NCI-H2081 treated with DMSO at 0.1 percent for 48 hours (cell line): ENCODE measurements at places on chromosomes 13 and 19.

DNA sequence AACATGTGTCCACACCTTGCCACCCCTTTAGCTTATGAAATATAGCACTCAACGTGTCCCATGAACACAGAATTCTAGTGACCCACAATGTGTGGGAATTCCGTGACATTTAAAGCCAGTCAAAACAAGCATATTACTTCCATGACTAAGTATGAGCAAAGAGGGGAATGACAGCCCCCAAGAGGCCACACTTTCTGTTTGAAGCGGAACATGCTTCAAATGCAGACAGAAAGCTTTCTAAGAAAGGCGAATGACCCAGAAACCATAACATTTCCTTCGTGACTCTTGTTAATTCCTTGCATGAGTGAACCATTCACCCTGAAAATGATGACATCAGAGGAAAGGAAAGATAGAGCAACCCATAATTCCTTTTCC, 122.0 kb upstream of the FNDC3A start:
- no peak for DNase-seq

- DNase-seq, result no peak
These were observed 1479.2 kb downstream of the UQCRFS1 start for GRCh38 chr19:27733551-27734266.

DNA sequence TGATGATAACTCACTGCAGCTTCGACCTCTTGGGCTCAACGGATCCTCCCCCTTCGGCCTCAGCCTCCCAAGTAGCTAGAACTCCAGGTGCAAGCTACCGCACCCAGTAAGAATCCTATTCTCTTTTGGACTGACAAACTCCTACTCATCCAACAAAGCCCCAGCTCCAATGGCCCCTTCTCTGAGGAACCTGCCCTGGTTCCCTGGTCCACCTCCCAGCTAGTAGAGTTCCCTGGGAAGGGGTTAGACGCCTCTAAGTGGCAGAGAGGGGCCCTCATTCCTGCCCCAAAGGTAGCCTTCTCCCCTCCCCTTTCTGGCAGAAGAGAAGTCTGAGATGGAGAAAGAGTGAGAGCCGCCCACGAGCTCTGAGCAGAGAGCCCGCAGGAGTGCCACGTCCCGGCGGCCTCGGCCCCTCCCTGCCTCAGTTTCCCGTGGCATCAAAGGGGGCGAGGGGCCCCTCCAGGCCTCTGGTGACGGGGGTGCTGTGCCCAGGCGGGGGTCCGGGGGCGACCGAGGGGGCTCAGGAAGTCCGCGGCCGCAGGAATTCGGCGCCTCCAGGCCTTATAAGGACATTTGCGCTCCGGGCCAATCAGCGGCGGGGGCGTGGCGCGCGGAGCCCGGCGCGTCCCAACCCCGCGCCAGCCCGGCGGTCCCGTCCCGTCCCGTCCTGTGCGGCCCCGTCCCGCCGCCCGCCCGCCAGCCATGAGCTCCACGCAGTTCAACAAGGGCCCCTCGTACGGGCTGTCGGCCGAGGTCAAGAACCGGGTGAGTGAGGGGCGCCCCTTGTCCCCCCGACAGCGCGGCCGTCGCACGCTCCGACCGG, at the start of gene CNN2:
CNN2 (plus strand) TSS at position 649 of the 823 bp plus-strand sequence; CDS start at position 703, 54 bp downstream.
- no peak for DNase-seq

GRCh38 chr13:32354040-32354439, 38.7 kb downstream of the BRCA2 start:
- DNase-seq, result no peak

DNA sequence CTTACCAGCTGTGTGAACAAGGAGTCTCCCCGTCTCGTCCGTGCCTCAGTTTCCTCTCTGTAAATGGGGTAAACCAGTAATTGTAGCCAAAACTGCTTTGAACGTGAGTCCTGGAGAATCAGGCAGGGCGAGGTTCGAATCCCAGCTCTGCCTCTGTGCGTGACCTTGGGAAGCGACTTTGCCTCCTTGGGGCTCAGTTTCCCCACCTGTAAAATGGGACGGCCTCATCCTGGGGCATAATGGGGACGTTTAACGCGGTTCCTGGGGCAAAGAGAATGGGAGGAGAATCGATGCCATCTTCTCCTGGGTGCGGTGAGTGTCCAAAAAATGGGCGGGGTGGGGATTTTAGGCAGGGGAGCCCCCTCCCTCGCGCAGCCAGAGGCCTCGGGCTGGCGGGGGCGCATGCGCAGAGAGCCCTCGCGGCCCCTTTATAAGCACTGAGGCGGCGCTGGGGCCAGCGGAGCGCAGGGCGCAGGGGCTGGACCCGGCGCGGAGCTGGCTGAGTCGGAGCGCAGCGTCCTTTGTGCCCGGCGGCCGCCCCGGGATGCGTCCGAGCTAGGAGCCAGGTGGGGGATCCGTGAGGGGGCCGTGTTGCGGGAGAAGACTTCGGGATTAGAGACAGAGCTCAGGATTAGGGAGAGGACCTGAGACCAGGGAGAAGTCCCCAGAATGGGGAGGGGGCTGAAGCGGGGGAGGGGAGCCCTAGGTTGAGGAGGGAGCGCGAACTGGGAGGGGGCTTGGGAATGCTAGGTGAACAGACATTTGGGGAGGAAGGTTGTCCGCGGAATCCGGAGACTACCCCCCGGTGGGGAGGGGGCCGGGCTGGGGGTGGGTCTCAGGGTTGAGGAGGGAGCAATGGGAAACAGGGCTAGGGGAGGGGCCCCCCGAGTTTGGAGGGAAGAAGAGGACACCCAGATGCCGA, at the start of gene NCAN:
NCAN (plus strand) TSS at position 460 of the 922 bp plus-strand sequence. CDS start 4,996 bp downstream, outside the sequence.
- DNase-seq, result no peak

DNA sequence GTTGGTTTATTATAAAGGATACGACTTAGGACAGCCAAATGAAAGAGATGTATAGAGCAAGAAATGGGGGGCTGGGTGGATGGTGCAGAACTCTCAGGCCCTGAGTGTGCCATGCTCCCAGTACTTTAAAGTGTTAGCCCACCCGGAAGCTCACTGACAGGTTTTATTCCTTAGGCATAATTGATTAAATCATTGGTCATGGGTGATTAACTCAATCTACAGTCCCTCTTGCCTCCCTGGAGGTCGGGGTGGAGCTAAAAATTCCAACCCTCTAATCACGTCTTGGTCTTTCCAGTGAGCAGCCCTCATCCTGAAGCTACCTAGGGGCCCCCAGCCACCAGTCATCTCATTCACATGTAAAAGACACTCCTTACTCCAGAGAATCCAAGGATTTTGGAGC, 9.9 kb upstream of the LEUTX start:
- DNase-seq, result no peak

DNA sequence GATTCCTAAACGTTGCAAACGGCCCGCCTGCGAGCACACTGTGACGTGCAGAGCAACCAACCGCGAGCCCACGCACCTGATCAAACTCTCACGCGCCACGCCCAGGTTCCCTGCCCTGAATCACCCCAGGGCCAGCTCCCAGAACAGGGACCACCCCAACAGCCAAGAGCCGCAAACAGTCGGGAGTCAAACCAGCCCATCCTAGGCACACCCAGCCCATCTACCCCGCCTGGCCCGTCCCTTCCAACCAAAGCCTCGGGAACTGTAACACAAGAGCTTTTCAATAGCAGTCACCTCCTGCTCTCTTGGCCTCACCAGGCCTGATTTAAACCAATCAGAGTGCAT, 8.9 kb downstream of the PIP5K1C start:
- no peak for DNase-seq

DNA sequence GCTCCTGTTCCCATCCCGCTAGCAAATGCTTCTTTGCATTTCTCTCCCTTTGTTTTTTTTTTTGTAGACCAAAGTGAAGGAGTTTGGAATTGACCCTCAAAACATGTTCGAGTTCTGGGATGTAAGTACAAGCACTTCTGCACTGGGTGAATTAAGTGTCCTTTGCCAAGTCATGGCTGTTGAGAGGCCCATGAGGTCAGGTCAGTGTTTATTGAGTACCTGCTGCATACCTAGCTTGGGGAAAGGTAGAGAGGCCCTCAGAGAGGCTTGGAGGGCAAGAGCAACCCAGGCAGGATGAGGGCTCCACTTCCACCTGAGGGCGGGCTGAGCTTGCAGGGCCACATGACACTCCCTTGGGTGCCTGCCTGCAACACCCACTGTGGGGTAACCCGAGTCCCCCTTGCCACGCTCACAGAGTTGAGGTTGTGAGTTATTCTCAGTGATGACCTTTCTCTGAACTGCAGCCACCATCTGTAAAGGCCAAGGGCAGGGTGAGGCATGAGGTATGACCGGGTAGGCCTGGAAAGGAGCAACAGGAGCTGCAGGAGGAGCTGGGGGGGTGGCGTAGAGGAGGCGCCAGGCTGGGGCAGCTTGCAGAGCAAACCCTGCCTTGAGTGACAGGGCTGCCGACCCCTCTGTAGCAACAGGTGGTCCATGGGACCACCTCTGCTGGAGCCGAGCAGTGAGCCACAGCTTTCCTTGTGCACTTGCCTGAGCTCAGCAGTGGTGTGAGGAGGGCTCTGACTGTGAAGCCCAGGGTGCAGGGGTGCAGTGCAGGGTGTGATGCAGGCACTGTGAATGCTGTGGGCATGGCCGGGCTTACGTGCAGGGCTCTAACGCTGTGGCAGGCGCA, 16.6 kb downstream of the GPI start:
- DNase-seq, result no peak

DNA sequence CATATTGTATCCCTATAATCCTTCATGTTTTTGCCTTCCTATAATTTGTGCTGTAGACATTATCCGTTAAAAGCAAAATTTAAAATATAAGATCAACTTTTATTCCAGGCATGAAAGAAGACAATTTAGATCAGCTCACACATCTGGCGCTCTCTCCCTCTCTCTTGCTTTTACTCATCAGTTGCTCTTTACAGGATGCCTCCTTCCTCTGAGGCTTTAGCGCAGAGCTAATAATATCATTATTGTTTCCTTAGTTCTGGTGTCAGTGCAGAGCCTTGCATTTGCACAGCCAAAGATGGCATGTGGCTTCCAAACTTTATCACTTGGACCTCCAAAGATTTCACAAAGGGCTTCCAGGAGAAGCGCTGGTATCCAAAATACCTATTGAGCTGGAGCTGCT, 295.1 kb downstream of the FGF9 start:
- no peak for DNase-seq

- DNase-seq, result no peak
These were observed 1.9 kb downstream of the NHLRC3 start for GRCh38 chr13:39040206-39040605.

DNA sequence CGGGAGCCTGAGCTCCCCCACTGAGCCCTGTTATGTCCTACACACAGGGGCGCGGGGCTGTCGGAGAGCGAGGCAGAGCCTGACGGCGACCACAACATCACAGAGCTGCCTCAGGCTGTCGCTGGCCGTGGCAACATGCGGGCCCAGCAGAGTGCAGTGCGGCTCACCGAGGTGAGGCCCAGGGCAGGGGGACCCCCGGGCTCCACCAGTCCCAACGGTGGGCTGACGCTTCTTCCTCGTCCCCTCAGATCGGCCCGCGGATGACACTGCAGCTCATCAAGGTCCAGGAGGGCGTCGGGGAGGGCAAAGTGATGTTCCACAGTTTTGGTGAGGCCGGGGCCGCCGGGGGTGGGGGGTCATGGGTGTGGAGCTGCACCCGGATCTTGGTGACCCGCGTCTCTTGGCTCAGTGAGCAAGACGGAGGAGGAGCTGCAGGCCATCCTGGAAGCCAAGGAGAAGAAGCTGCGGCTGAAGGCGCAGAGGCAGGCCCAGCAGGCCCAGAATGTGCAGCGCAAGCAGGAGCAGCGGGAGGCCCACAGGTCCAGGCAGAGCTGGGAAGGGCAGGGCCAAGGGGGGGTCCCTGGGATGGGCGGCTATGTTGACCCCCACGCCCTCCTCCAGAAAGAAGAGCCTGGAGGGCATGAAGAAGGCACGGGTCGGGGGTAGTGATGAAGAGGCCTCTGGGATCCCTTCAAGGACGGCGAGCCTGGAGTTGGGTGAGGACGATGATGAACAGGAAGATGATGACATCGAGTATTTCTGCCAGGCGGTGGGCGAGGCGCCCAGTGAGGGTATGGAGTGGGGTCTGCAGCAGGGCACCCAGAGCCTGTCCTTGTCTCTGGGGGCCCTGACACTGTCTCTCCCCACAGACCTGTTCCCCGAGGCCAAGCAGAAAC, 1.2 kb upstream of the P2RY11 start:
- DNase-seq, result no peak

- no peak for DNase-seq
These were observed 12.4 kb downstream of the TMEM272 start for GRCh38 chr13:51832471-51833152.

- DNase-seq, result no peak
These were observed 22.0 kb upstream of the ASPDH start for GRCh38 chr19:50535672-50536187.

- no peak for DNase-seq
These were observed 126.1 kb upstream of the KL start for GRCh38 chr13:32889986-32890565.

DNA sequence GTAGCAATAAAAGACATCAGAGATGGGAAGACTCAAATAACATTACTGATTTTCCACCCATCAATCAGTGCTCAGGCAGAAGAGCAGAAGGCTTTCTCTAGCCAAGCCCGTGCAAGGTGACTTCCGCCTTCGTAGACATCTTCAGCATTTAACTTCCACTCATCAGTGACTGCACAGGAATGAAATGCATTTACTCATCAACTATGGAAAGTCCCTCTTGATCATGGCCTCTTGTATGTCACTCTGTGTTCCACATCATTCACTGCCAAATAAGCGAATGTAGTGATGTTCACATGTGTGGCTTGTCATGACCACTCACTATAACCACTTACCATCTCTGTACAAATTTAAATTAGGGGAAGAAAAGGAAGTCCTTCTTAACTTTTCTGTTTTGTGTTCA, 49.4 kb downstream of the SACS start:
- no peak for DNase-seq

GRCh38 chr19:57559008-57559403, 657 bp downstream of the ZNF550 start:
- no peak for DNase-seq

GRCh38 chr19:7677669-7678311, 900 bp downstream of the MCEMP1 start:
- DNase-seq, result no peak

DNA sequence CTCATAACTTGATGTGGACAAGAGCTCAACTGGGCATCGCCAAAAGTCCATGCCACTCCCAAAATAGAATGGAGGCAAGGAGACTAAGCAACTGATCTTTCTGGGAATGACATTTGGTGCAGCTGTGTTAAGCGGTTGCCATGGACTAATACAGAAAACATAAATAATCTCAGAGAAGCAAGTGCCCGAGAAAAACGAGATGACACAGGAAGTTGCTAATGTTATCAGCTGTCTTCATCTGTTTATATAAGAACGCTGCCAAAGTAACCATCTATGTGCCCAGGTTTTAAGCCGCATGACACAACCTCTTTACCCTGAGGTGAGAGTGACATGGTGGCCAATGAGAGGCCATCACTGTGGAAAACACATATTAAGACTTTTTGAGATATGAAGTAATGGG, 54.9 kb upstream of the SACS start:
- DNase-seq, result peak; percentile 41
